ENCODE measurements at places on chromosomes 7 and 10.

DNA sequence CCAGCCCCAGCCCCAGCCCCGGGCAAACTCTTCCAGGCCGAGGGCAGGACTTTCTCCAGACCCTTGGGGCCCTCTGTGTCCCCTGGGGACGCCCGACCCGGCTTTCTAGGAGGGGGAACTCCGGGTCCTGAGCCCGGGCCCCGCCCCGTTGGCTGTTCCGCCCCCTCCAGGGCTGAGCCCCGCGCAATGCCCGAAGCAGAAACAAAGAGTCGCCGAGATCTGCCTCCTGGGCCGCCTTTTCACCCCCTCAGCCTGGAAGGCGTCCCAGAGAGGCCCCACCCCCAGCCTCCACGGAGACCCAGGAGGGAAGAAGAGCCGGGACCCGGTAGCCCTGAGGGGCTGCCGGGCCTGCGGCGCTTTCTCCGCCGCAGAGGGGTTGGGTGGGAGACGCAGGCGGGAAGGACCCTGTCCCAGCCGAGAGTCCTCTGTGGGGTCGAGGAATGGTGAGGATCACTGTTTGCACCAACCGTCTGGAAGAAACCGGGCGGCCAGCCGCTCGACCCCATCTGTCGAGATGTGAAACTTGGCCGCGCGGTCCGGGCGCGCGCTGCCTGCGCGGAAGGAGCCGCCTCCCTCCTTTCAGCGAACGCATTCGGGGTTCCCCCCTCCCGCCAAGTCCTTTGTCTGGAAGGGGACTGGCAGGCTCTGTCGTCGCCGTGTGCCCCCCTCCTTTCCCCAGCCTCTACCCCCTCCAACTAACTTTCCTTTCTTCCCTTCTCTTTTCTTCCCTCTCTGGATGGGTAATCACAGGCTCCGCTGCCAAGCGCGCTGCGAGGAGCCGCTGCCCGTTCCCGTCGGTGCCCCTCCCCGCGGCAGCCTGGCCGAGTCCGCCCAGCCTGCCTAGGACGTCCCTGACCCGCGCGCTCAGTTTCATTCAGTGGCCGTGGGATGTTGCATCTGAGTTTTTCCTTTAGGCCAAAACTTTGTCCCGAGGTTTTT lies 10.2 kb downstream of the EN2 start:
- no peak for DNase-seq

GRCh38 chr7:79300573-79300972 lies 152.9 kb downstream of the MAGI2 start:
- DNase-seq, result no peak

- DNase-seq, result no peak
Observed at GRCh38 chr10:69838853-69839252, 37.1 kb downstream of the COL13A1 start.

DNA sequence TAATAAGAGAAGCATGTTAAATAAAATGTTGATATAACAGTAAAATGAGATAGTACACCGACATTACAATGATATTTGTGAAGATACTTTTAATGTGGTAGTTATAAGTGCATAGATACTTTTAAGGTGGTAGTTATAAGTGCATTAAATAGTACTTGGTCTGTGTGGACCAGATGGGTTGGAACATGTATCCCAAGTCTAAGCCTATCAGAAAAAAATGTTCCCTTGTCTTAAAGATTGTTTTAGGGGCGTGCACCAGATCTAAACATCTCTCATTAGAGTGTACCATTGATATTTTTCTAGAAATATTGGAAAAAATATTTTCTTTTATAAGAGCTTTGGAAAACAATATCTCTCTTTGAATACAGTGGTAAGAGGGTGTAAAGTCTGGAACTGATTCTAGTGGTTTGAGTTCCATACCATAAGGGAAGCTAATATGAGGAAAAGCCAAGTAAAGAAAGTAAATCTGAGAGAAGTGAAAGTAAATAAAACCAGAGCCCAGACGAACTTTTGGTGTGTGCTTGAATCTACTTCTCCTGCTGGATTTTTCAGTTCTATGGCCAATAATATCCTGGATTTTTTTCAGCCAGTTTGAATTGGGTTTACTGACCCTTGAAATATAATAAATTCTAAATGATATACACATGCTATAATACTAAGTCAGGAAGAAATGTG lies 175.3 kb downstream of the MBL2 start:
- no peak for DNase-seq

GRCh38 chr7:141558544-141559183 lies 7.5 kb downstream of the AGK start:
- no peak for DNase-seq

DNA sequence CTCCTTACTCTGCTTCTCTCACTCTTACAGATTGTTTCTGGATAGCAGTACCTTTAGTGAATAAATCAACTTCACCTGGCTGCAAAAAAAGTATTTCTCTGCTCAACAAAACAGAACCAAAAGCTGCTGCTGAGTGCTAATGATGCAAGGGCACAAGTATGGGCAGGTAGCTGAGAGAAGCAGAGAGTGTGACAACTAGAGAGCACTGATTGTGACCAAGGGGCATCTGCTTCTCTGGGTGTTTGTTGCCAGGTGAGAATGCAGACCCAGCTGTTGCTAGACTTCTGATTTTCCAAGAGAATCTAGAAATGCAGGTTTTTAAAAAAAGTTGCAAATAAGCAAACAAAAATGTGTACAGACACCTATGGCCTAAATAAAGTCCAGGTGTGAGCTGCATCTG lies 25.3 kb upstream of the PPIF start:
- DNase-seq, result no peak

DNA sequence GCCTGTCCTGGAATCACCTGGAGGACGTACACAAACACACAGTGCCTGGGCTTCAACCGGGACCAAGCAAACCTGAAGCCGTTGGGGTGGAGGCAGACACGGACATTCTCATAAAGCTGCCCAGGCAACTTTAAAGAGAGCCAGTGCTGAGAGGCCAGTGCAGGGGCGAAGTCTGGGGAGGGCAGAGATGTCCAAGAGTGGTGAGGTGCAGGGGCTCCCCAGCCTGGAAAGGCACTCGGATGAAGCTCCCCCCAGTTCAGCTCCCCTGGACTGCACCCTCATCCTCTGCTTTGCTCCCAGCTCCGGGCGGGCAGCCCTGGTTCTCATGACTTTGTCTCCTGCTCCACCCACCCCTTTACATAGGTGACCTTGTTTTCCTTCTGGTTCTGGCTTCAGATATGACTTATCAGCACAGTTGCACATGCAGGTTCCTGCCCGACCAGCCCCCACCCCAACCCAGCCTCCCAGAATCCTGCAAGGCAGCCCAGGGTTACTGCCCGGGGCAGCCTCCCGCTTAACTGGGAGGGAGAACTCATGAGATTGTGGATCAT lies 60.8 kb upstream of the EEPD1 start:
- DNase-seq, result no peak

GRCh38 chr7:31873816-31874597 lies 187.0 kb downstream of the PPP1R17 start:
- no peak for DNase-seq

DNA sequence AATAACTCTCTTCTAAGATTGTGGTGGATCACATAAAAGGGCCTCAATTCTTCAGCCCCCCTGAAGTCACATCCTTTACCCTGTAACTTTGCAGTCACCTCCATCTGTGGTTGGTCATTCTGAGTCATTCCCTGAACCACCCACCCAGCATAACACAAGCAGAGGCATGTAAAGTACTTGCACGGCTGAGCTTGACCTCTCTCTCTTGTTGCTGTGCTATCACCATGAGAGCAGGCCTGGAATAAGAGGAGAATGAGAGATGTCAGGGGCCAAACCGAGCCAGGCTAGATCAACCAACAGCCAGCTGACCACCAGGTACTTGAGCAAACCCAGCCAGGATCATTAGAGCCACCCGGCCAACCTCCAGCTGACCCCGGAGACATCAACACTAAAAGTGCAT lies 13.5 kb upstream of the STK17A start:
- no peak for DNase-seq

DNA sequence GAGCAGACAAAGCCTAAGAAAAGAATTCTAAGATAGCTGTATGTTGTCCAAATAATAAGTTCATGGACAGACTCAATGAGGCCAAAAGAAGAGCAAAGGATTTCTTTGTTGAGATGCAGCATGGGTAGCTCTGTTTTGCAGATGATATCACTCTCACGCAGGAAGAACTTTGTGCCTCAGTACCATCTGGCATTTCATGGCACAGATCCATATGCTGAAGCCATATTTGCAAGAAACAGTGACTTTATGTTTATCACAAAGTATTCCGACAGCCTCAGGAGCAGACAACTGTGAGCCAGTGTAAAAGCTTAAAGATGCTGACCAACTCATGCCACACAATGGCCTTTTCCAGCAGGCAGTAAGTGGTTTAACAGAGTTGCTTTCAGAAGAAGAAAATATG lies 45.5 kb upstream of the RNF148 start:
- DNase-seq, result no peak

DNA sequence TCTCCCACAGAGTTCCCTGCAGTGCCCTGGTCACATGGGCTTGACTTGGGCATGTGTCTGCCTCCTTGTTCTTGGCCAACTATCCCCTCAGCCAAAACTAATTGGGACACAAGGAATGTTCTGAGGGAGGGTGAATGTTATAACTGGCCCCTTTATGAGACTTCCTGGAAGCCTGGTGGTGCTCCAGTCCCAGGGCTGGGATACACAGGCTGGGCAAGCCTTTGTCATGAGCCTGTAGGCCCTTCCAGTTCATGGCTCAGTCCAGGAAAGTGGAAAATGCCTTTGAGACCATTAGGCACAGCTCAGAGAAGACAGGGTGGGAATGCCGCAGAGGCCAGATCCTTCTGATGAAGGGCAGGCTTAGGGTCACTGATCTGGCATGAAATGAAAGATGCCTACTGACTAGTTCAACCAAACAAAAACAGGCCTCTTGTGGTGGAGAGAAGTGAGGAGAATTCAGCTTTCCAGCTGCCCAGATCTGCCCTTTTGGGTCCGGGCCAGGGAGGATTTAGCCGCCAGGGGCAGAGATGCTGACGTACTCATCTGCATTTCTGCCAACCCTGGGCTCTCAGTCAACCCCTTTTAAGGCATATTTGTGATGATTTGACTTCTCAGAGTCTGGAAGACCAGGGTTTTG lies 961.5 kb downstream of the KCNMA1 start:
- DNase-seq, result no peak

DNA sequence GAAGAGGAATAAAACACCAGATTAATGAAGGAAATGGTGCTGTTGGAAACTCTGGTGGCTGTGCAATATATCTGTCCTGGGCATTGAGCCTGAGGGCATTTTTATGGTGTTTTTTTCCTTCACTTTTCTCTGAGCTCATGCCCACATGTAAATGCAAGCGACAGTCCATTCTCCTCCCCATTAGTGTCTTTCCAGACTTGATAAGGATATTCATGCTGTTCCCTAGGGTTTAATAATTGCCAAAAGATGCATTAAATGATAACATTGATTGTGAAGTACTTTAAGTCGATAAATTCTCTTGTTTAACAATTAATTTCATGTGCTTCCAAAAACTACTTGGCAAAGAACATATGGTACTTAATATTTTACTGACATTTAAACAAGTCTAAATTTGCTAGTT lies 384.7 kb downstream of the MDFIC start:
- DNase-seq, result no peak

GRCh38 chr10:95425592-95426465 lies 135.0 kb upstream of the PDLIM1 start:
- DNase-seq, result no peak

GRCh38 chr10:61919646-61920215 lies 18.2 kb downstream of the ARID5B start:
- no peak for DNase-seq

DNA sequence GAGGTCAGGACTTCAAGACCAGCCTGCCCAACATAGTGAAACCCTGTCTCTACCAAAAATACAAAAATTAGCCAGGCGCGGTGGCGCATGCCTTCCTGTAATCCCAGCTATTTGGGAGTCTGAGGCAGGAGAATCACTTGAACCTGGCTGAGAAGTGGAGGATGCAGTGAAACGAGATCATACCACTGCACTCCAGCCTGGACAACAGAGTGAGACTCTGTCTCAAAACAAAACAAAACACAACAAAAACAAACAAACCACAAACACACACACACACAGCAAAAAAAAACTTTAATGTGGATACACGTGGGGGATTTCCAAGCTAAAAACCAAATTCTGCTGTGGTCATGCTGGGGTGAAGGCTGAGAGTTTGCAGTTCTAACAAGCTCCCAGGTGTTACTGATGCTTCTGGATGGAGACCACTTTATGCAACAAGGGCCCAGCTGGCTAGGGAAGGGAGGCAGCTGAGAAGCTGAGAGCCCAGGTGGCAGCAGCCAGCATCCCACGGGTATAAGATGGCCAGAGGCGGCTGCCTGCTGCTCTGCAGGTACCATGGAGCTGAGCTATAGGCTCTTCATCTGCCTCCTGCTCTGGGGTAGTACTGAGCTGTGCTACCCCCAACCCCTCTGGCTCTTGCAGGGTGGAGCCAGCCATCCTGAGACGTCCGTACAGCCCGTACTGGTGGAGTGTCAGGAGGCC lies at the start of gene ZP3:
Gene ZP3 (plus strand): TSS at position 538 of the 699 bp plus-strand sequence. CDS start 15 bp downstream, at position 553.
- DNase-seq, result no peak

GRCh38 chr10:110841767-110842267 lies 29.9 kb upstream of the PDCD4 start:
- no peak for DNase-seq

DNA sequence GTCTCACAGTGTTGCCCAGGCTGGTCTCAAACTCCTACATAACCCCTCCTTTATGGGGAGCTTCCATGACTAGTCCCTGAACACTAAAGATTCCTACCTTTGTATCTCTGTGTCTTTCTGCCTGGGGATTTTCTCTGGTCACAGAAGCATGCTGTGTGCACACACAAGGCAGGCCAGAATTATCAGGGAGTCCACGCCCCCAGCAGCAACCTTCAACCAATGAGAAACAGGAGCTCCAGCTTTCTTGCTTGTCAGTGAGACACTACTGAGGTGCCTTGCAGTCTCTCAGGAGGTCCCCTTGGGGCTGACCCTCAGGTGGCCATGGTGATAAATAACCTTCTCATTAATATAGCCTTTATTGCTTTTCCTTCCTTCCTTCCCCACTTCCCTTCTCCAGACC lies 45.1 kb upstream of the AUTS2 start:
- no peak for DNase-seq

GRCh38 chr10:10685566-10685965 lies 332.1 kb upstream of the CELF2 start:
- DNase-seq, result no peak

- DNase-seq, result no peak
Observed at GRCh38 chr10:74117738-74118137, 32.9 kb downstream of the AP3M1 start.

GRCh38 chr7:68245688-68246087 lies 1249.1 kb downstream of the TYW1 start:
- no peak for DNase-seq
